Cortex of kidney (tissue), 1 donor: ENCODE measurements at places on chromosomes 6 and 20.

- DNase-seq = no peak
These were observed 233.4 kb downstream of the CD109 start for GRCh38 chr6:73929405-73929804.

GRCh38 chr6:167235005-167235404, 56.1 kb upstream of the UNC93A start:
- DNase-seq = no peak

GRCh38 chr6:69693762-69694161, 103.0 kb downstream of the LMBRD1 start:
- no peak for DNase-seq

- no peak for DNase-seq
These were observed 194.4 kb downstream of the TMEM200A start for GRCh38 chr6:130560231-130560630.

GRCh38 chr6:137044366-137045221, at the start of gene IL20RA:
TSS of gene IL20RA (minus strand) at chr6:137044965. CDS start at chr6:137044728, 237 bp downstream.
- DNase-seq = no peak

DNA sequence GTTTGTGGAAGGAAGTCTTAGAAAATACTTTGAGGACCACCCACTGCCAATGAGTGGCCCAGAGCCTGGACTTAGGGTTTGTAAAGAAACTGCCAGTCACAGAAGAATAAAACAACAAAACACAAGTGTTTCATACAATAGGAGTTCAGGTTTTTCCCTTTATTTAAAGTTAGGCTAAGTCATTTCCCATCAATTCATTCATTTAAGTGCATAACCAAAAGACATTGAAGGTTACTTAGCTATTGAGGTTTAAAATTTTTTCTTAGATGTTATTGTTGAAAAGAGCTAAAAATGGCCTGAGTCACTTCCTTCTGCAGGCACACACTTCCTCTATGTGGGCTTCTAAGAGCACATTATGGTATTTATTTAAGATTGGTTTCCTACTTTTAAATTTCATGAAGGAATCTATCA, 54.2 kb downstream of the ARMC2 start:
- DNase-seq = no peak

- DNase-seq = no peak
These were observed 29.7 kb upstream of the GFOD1 start for GRCh38 chr6:13517116-13517515.

DNA sequence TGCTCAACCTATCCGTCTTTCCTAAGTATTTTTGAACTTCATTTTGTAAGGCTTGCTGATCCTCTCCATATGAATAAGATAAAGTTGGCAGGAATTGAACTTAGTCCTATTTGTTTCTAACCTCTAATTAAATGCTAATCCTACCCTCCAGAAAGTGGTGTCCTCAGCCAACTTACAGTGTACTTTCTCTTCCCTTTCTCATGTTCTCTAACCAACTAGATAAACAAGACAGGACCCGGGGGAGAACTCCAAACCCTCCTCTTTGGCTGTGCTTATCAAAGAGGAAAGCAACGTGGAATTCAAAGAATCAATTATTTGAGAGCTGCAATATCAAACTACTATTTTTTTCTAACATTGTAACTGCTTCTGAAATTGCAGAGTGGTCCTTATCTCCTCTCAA, 56.5 kb upstream of the NRSN1 start:
- no peak for DNase-seq

DNA sequence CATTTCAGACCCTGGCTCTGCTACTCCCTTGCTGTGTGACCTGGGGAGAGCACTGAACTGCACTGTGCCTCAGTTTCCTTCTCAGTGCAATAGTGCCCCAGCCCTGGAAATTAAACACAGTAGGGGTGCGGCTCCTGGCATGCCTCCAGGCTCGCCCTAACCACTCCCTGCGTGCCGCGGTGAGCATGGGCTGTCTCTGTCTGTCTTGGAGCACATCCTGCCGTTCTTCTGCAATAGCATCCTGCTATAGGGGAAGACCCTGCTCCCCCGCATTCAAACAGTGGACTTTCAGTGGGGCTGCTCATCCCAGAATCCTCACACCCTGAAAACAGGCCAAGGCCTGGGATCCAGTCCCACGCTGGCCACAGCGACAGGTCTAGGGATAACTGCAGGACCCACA, 129.5 kb downstream of the FOXC1 start:
- no peak for DNase-seq

GRCh38 chr6:148203281-148203925, 139.2 kb upstream of the SASH1 start:
- DNase-seq = no peak

GRCh38 chr6:146770275-146770964, 171.6 kb downstream of the ADGB start:
- DNase-seq = no peak

DNA sequence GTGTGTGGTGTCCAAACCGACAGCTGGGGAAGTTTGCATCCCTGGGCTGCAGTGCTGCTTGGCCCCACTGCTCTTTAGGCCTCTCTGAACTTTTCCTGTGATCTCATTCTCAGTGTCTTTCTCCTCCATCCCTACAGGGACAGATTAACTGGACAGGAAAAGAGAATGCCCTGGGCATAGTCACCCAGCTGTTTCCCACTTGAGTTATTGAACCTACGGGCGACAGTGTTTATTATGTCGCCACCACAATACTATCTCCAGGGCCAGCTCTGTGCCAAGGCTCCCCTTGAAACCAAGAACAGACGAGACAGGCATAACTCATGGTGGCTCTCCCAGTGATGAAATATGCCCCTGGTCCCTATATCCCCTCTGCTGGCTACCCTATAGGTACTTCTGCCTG, 147.8 kb upstream of the EPHA7 start:
- DNase-seq = no peak

DNA sequence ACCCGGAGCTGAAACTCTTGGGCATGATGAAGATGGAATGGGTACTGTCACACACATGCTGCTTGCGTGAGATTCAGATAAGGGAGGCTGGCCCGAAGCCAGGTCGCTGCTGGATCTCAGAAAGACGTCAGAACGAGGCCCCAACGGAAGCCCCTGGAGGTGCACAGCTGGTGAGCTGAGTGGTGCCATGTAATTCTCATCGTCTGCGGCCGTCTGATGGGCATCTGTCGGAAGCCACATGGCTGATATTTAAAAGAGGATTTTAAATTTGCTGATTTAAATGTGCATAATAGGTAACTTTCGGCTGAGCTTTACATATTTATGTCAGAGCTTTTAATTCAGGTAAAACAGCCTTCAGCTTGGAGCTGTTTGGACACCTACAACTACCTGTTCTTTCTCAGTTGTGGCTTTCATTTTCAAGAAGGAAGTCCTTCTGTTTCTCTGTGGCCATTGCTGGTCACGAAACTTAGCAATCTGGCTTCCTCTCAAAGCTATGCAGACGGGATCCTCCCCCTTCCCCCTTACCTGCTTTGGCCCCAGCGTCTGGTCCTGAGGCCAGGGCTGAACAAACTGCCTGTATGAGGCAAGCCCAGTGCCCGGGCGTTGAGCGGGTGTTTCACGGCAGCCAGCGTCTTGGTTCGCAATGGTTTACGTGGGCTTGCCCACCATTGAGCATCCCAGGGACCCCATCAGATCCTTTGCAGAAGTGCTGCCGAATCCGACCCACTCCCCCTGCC, 9.2 kb downstream of the SLCO4A1 start:
- no peak for DNase-seq

DNA sequence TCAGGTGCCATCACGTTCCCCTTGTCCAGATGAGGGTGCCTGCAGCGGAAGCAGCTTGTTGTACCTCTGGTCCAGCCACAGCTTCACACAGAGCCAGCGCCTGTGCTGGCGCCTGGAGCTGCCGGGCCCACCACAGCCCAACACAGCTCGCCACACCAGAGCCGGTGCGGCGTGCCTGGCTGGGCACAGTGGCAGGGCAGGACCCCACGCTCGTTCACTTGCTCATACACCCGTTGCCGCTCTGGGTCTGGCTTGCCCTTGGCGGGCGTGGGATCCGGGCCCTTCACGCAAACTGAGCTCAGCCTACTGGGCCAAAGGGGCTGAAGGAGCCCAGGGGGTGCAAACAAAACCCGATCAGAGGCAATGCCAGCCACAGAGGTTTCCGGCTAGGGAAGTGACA, 492.5 kb upstream of the MANEA start:
- no peak for DNase-seq

DNA sequence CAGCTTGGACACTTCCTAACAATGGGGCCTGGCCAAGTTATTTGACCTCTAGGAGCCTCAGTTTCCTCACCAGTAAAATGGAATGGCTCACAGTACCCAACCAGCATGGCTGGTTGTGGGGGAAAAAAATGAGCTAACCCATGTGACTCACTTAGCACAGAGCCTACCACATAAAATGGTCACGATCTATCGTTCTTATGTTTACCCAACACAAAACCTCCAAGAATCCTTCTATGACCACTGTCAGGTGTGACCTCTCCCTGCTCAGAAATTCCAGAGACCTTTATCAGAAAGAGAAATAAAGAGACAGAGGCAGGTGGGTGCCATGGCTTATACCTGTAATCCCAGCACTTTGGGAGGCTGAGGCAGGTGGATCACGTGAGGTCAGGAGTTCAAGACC, 39.4 kb downstream of the BPIFB1 start:
- DNase-seq = no peak

- DNase-seq = no peak
These were observed 212.6 kb upstream of the RSPO3 start for GRCh38 chr6:126905917-126906316.

DNA sequence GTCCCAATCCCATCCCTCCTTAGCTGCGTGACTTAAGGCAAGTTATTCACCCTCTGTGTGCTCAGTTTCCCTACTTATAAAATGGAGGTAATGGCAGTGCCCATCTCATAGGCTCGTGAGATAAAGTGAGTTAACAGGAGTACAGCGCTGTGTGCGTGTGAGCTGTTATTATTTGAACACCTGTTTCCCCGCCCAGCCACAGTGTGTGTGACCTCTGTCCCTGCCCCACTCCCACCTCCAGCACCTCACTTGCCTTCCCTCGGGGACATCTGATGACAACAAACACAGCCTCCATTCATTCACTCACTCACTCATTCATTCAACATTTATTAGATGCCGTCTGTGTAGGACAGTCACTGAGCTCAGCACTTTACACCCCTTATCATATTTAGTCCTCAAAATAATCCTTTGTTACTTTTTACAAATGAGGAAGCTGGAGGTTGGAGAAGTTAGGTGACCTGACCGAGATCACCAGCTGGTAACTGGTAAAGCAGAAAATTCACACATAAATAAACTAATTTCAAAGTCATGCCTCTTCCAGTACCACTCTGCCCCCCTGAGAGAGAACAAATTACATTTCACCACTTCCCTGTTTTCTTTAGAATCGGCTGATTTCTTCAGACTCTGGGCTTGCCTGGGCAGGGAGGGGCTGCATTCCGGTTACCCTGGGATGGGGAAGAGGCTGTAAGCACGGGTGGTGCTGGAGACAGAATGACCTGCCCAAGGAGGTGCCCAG, 58.6 kb downstream of the CPNE5 start:
- no peak for DNase-seq

DNA sequence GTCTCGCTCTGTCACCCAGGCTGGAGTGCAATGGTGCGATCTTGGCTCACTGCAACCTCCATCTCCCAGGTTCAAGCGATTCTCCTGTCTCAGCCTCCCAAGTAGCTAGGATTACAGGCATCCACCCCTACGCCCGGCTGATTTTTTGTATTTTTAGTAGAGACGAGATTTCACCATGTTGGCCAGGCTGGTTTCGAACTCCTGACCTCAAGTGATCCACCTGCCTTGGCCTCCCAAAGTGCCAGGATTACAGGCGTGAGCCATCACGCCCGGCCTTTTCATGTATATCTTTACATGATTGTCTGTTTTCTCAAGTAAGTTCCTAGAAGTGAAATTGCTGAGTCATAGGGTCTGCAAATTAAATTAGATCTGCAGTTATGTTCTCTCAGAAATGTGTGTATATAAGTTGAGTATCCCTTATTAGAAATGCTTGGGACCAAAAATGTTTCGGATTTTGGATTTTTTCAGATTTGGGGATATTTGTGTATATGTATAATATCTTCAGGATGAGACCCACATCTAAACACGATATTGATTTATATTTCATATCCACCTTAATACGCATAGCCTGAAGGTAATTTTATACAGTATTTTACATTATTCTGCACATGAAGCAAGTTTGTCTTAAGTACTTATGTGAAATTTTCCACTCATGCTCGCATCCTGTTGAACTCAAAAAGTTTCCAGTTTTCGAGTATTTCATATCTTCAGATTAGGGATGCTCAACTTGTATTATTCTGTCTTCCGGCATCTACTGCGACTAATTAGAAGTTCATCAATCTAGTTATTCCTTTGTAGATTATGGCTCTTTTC, 40.4 kb downstream of the TAB2 start:
- no peak for DNase-seq

DNA sequence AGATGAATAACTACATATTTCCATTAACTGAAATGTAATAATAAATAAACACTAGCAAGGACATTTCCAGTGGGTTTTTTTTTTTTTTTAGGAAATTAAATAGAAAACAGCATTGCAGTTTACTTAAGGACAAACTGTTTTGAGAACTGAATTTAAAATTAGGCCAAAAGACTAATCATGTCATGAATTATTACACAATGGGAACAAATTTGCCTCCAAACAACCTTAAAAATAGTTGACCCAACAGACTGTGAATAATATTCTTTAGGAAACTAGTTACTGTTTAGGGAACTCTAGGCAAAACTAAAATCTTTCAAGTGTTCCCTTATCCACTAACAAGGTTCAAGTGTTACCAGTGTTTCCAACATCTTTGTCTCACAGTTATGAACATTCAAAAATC, 16.4 kb upstream of the COL12A1 start:
- no peak for DNase-seq

- DNase-seq = no peak
These were observed 71.7 kb downstream of the GRM4 start for GRCh38 chr6:34074064-34074742.

DNA sequence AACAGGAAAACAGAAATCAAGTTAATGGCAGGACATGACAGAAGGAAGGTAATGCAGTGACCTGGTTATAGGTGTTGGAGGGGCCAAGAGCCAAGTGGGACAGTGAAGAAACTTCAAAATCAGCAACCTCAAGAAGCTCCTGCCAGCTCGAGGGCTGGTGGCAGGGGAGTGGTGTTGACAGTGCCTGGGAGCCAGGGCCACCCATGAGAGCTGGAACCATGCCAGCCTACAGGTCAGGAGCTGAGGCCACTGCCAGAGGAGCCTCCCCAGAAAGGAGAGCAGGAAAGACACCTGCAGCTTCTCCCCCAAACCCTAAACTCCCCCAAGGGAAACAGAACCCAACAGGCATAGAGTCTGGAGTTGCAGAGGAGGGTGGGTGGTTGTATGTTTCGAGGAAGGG, 262.1 kb downstream of the LRFN2 start:
- no peak for DNase-seq

- no peak for DNase-seq
These were observed 48.1 kb upstream of the SMLR1 start for GRCh38 chr6:130778946-130779657.

GRCh38 chr6:51163843-51164529, 345.3 kb downstream of the TFAP2B start:
- DNase-seq = no peak
